ENCODE measurements at places on chromosomes 5 and 9.

- DNase-seq: no peak
Observed at GRCh38 chr5:35066260-35066795, 18.6 kb upstream of the AGXT2 start.

- peak; percentile 40 for DNase-seq
Observed at GRCh38 chr9:131578731-131579504, 33.6 kb downstream of the PRRT1B start.

GRCh38 chr5:93915142-93915553 is 173.7 kb upstream of the POU5F2 start:
- peak; percentile 45 for DNase-seq

DNA sequence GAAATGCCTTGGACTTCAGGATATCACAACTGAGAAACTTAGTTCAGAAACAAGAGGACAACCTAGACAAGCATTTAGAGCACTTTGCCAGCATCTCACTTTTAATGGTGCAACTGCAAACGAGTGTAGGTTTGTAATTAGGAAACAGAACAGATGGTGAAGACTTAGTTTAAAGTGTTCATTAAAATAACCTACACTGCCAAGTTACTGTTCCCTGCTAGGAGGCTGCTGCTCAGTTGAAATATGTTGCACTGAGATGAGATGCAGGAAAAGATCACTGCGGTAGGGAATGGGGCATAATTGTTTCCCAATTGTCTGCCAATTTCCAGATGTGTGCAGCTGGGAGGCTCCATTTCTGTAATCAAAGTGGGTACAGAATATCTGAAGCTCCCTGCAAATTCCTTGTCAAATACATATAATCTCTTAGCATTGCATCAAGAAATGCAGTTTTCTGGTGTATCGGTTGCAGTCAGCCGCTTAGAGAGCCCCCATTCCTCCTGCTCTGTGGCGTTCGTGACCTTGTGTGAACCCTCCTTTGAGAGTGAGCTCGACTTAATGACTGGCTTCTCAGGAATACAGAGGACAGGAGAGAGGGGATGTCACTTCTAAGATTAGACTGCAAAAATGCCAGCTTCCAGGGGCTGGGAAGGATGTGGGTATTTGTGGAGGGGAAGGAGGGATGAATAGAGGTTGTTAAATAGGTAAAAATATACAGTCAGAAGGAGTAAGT is 448.9 kb downstream of the MED10 start:
- DNase-seq: no peak

DNA sequence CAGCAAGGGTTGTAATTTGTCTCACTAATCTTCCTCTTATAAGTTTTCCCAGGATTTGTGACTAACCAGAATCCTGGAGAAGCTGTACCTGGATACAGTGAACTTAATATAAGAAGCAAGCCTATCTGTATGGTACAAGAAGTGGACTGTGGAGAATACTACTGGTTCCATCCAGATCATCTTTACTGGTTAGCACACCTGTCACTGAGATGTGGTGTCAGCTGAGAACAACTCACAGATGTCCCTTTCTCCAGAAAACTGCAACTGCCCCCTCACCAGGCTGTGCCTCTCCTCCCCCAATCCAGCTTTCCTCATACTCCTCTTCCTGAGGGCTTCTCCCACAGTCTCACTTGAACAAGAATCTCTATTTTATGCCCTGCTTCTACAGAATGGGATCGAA is 4.9 kb downstream of the FBXO10 start:
- no peak for DNase-seq

GRCh38 chr5:147481376-147481775 is 28.5 kb downstream of the DPYSL3 start:
- no peak for DNase-seq

GRCh38 chr9:4382722-4383317 is 83.0 kb upstream of the GLIS3 start:
- no peak for DNase-seq

GRCh38 chr9:72322678-72323077 is 42.3 kb downstream of the ZFAND5 start:
- no peak for DNase-seq

DNA sequence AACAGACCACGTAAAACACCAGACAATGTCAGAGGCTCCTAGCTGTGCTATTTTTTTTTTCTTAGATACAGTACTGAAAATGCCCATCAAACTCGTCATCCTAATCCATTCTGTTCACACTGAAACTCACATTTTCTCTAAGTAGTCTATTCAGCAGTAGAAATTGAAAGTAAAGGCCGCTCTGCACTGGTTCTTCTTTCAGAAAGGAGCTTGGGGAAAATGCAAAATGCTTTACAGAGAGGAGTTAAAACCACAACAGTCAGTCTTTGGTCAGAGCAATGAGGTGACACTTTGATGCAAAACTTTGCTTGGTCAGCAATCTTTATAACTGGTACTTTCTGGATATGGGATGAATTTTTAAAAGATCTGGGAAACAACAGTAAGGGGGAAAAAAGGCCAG is 43.8 kb upstream of the SUSD1 start:
- DNase-seq: no peak

GRCh38 chr5:142746532-142747433 is 23.4 kb upstream of the ARHGAP26 start:
- DNase-seq: no peak

- no peak for DNase-seq
Observed at GRCh38 chr5:5979761-5980537, 398.4 kb downstream of the MED10 start.

DNA sequence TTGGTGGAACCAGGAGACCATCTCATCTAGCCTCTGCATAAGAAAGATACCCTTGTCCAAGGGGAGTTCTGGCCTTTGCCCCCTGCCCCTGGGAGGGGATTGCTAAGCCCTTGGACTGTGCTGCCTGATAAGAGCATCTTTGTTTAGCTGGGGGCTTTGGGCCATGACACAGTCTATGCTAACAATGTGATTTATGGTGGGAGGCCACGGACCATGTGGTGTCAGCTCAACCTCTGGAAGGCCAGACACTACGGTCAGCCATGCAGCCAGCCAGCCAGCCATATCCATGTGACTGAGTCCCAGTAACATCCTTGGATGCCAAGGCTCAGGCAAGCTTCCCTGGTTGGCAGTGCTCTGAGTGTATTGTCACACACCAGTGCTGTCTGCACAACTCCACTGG is 244.4 kb downstream of the FSTL4 start:
- no peak for DNase-seq

- DNase-seq: no peak
Observed at GRCh38 chr9:130940693-130941576, 1.9 kb upstream of the FIBCD1 start.

GRCh38 chr5:100165309-100165708 is 369.9 kb upstream of the FAM174A start:
- no peak for DNase-seq

GRCh38 chr5:84524491-84524890 is 139.8 kb upstream of the EDIL3 start:
- no peak for DNase-seq

DNA sequence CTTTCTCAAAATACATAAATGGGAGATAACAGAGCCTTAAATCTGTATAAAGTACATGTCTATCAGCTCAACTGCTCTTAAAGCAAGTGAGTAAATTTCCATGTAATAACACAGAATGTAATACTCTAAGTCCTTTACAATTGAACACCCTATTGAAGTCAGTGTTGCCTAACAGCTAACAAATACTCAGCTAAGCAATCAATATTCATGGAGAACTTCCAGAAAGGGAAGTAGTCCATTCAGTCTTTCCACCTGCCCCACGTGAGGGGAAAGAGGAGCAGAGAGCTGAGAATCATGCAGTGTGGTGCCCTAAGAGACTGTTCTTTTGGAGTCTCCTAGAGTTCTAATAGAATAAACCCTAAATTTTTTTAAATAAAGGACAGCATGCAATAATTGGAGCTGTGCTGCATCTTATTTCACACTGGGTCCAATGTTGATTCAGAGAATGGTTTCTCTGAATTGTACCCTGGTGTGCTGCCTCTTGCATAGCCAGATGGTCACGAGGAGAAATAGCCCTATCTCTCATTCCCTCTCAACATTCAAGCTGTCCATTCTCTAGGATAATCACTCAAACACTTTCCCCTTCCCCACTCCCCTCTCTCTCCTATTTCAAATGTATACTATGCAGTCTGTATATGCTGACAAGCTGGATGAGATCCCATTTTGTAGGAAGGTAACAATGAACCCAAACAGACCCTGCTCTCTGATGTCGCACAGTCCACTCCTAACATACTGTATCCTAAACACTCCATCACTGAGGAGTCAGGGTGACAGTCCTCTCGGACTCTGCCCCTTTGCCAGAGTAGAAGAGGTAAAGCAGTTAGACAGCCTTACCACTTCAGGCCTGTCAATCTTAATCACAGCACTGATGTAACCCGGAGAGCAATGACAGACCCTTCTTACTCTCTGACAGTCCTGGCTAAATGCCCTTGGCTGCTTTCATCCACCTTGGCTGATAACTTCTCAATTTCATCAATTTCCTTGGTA is 134.8 kb downstream of the EPB41L4A start:
- no peak for DNase-seq

DNA sequence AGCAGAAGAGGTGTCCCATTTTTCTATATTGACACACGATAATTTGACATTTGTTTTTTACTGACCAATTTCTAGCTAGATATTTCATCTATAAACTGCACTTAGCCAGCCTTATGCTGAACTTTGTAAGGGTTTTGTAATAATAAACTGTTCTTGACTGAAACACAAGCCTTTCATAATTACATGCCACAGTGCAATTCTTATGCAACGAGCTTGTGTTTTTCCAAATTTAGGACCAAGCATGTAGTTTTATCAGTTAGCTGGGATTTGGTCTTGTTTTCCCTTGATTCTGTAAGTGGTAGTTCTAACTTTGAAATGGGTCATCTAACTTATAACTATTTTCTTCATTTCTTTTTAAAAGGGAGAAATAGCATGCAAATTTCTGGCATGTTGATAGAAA is 1.3 kb upstream of the LURAP1L start:
- no peak for DNase-seq

GRCh38 chr9:94919376-94920098 is 193.0 kb downstream of the AOPEP start:
- no peak for DNase-seq

GRCh38 chr5:10120934-10121333 is 128.8 kb downstream of the ATPSCKMT start:
- no peak for DNase-seq

- DNase-seq: no peak
Observed at GRCh38 chr5:68928617-68929302, 165.1 kb upstream of the SLC30A5 start.
